Nasal cavity respiratory epithelium epithelial cell of viscerocranial mucosa (primary cell): ENCODE measurements at places on chromosomes 3 and 15. TPM values are rescaled to one million over a fixed set of nuclear protein-coding genes. Genes with fewer than 3 reads are reported as not detected.

C15orf62 gene
- 1.1 and 1.7 TPM in 2 replicates for total RNA-seq

TMCO5A gene
- total RNA-seq: not detected in 2 replicates

NCEH1 gene
- 4.8 and 10.3 TPM in 2 replicates for total RNA-seq

SLC2A2 gene
- not detected in 2 replicates for total RNA-seq

ATXN7 gene
- total RNA-seq: 7.2 and 13.4 TPM in 2 replicates

DHX30 gene
- total RNA-seq: 62.2 and 76.4 TPM in 2 replicates

DISP2 gene
- total RNA-seq: under 0.01 and 0.21 TPM in 2 replicates

CRABP1 gene
- total RNA-seq: not detected in 2 replicates

HYAL1 gene
- total RNA-seq: 4.5 and 5.8 TPM in 2 replicates

CNTN3 gene
- total RNA-seq: 0.68 and 1.6 TPM in 2 replicates

GRM2 gene
- under 0.01 TPM in 2 replicates for total RNA-seq

EFHB gene
- total RNA-seq: under 0.01 TPM in 1 of 2 replicates, not detected in the other

THPO gene
- total RNA-seq: not detected in 2 replicates

MED12L gene
- under 0.01 and 0.14 TPM in 2 replicates for total RNA-seq

NDUFB5 gene
- 91.3 and 116 TPM in 2 replicates for total RNA-seq

CCR8 gene
- total RNA-seq: not detected in 2 replicates

LRRIQ4 gene
- not detected in 2 replicates for total RNA-seq

SNTN gene
- not detected in 2 replicates for total RNA-seq

ATOSA gene
- 16.7 and 38.7 TPM in 2 replicates for total RNA-seq

TMEM40 gene
- 27.0 and 35.4 TPM in 2 replicates for total RNA-seq

GOLGA8J gene
- total RNA-seq: not detected in 2 replicates

AGBL1 gene
- not detected in 2 replicates for total RNA-seq

CCDC54 gene
- not detected in 2 replicates for total RNA-seq

LRRC34 gene
- total RNA-seq: 0.34 and 0.43 TPM in 2 replicates

ATP13A5 gene
- total RNA-seq: 0.07 TPM in 1 of 2 replicates, not detected in the other

C3orf22 gene
- not detected in 2 replicates for total RNA-seq

CLDN18 gene
- not detected in 2 replicates for total RNA-seq

ANKRD34C gene
- total RNA-seq: not detected in 2 replicates

IGF2BP2 gene
- 38.6 and 67.6 TPM in 2 replicates for total RNA-seq

ANXA2 gene
- 2,729 and 3,321 TPM in 2 replicates for total RNA-seq

CERS3 gene
- 6.5 and 46.8 TPM in 2 replicates for total RNA-seq

PARP6 gene
- total RNA-seq: 24.3 and 35.5 TPM in 2 replicates

PLCH1 gene
- total RNA-seq: 0.14 and 0.34 TPM in 2 replicates

EPHB3 gene
- total RNA-seq: 11.3 and 38.6 TPM in 2 replicates

ELL3 gene
- 21.9 and 24.1 TPM in 2 replicates for total RNA-seq

AMT gene
- total RNA-seq: 0.34 and 1.6 TPM in 2 replicates

GXYLT2 gene
- total RNA-seq: 1.7 and 11.2 TPM in 2 replicates

SLC9C1 gene
- 0.21 TPM in 1 of 2 replicates, not detected in the other for total RNA-seq

FBXO40 gene
- total RNA-seq: not detected in 2 replicates

SPINK8 gene
- total RNA-seq: not detected in 2 replicates

SLC27A2 gene
- 2.1 and 10.9 TPM in 2 replicates for total RNA-seq

POLQ gene
- total RNA-seq: 0.50 and 1.0 TPM in 2 replicates

LRTM1 gene
- not detected in 2 replicates for total RNA-seq

ITIH1 gene
- total RNA-seq: not detected in 2 replicates

ZPLD1 gene
- 0.07 and 4.4 TPM in 2 replicates for total RNA-seq

ROBO2 gene
- total RNA-seq: 0.34 and 4.0 TPM in 2 replicates

XCR1 gene
- not detected in 2 replicates for total RNA-seq

ARL14 gene
- under 0.01 and 0.50 TPM in 2 replicates for total RNA-seq

PTPN9 gene
- 14.4 and 29.5 TPM in 2 replicates for total RNA-seq

ZFYVE19 gene
- total RNA-seq: 18.8 and 30.3 TPM in 2 replicates

SERINC4 gene
- total RNA-seq: 0.07 TPM in 1 of 2 replicates, not detected in the other

ABTB1 gene
- total RNA-seq: 5.8 and 6.9 TPM in 2 replicates

SMCO1 gene
- total RNA-seq: not detected in 2 replicates

BFSP2 gene
- not detected in 2 replicates for total RNA-seq
